ENCODE measurements at places on chromosomes 1 and 21.

GRCh38 chr1:2400576-2400909 lies 8.9 kb downstream of the RER1 start:
- DNase-seq: no peak

DNA sequence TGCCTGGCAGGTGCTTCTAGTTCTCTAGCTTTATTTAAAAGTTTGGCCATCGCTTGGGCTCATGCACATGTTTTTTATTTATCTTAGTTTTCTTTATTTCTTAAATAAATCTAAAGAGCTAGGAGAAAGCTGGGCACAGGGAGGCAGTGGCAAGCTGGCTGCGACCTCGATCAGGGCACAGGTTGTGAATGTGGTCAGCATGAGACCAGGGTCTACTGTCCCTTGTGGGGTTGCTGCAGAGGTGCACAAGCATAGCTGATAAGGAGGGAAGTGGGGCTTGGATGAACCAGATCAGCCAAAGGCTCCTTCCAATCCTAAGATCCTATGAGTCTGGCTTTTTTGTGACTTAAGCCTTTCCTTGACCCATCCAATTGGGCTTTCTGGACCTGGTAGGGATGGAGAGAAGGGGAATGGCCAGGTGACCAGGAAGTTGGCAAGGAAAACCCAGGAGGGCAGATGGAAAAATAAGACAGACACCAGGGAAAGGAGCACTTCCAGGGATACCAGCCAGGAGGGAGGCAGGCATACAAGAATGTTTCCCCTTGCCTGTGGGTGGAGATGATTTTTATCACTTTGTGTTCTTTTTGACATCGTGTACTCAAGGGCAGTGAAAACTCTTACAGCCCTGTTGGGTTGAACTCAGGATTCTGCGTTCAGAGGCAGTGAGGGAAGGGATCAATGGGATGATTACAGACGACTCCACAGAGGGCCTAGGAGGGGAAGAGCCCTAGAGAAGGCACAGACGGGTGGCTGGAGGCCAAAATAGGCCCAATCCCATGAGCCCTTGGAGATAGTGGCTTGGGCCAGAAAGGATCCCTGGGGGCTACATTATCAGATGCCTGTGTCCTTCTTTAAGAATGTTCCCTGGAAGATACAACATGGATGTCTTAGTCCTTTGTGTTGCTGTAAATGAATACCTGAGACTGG lies 8.5 kb downstream of the CYP4B1 start:
- peak; percentile 19 for DNase-seq

DNA sequence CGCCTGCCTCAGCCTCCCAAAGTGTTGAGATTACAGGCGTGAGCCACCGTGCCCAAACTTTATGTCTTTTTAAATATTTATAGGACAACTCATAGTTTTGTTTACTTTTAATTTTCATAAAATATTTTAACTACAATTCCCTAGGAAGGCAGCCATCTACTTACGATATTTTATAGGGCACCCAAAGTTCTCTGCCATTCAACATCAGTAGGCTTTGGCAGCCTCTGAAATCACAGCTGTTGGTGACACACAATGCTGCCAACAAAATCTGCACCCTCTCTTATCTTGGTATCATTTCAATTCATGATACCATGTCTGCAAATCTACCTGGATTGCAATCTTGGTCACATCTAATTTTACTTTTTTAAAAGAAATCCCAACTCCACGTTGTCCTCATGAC lies 27.1 kb upstream of the ERO1B start:
- no peak for DNase-seq

- no peak for DNase-seq
Measured at GRCh38 chr1:99818063-99818699, 32.0 kb upstream of the AGL start.

DNA sequence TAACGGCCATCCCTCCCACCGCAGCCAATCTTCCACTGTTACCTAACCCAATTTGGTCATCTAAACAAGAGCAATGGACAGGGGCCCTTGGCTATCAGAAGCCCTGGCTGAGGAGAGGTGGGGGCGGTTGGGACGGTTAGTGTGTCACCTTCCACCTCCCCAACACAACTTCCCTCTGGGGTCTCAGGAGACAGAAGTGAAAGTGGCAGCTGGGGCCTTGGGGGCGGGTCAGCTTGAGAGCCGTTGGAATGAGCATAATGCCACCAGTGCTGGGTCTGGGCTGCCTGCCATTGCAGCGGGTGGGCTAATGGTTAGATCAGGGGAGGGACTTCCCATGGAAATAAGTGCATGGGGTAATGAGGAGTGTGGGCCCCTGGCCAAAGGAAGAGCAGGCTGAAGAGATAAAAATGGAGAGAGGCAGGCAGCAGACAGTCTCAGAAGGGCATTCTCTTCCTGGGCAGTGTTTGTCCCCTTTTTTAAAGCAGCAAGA lies 7.9 kb downstream of the MEF2D start:
- peak; percentile 38 for DNase-seq

Data from islet precursor cell (in vitro differentiated cells).